ENCODE measurements at places on chromosomes 1 and 21. TPM values are rescaled to one million over a fixed set of nuclear protein-coding genes. Genes with fewer than 3 reads are reported as not detected.
A peak's percentile ranks its signal among the peaks of the same experiment; 100 is the strongest.

LIN9 gene
- 6.8 TPM for total RNA-seq

RGSL1 gene
- not detected for total RNA-seq

ADAMTS4 gene
- not detected for total RNA-seq

FMN2 gene
- 35.4 TPM for total RNA-seq

EXO5 gene
- total RNA-seq = 1.5 TPM

XKR8 gene
- not detected for total RNA-seq

GRCh38 chr1:214021321-214021720 lies 33.5 kb downstream of the PROX1 start:
- no peak for DNase-seq

DNA sequence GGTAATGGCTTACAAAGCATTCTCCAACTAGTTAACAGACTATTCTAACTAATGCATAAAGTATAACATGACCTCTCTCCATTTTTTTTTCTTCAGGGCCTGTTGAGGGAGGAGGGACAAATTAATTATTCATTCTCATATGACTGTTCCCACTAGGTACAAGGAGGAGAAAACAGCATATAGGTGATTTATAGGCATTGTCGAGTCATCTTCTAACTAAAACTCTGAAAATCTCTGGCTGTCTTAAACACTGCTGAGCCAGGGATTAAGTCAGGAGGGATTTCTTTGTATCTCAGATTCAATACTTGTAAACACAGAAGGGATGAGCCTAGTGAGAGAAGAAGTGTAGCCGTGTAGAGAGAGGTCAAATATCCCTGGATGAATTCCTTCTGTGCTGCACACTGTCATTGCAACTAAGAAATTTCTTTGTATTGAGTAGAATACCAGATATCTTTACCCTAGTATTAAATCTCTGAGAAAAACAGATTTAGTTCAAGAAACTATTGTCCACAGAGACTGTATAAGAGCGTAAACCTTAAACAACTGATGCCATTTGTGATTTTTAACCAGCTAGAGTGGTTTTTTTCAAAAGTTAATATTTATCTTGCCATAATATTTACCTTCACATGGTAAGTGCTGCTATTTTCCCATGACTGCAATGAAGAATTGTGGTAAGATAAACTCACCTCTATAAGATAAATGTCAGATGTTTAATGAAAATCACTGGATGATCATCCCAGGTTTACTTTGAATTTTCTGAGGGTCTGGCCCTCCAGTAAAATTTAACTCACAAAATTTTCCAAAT lies 465.3 kb downstream of the RWDD3 start:
- DNase-seq = no peak

DNA sequence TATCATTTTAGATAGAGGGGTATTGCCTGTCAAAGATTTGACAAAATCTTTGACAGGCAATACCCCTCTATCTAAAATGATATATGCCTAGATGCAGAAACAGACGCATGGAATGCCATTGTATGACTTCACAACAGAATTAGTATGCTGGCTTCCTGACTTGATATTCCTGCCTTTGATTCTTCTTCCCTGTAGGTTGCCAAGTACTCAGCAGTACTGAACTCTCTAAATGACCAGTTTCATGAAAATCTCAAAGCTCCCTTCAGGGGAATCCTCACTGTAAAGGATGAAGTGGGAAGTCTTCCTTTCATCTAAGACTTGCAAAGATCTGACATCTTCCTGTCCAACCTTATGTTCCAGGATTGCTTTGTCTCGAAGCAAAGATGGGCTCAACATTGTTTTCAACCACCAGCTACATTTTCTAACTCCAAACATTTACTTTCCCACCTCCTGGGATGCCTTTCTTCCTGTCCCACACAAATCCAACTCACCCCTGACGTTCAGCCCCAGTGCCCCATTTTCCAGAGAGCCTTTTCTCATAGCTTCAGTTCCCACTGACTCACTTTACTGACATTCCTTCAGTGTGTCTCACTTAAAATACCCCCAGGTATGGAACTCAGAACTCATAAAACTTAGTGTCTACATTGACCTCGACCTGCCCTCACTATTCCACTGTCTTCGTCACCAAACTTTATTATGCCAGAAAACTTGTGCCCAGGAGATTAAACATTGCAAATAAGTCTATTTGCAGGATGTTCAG lies 67.3 kb upstream of the KCNJ6 start:
- no peak for DNase-seq

DNA sequence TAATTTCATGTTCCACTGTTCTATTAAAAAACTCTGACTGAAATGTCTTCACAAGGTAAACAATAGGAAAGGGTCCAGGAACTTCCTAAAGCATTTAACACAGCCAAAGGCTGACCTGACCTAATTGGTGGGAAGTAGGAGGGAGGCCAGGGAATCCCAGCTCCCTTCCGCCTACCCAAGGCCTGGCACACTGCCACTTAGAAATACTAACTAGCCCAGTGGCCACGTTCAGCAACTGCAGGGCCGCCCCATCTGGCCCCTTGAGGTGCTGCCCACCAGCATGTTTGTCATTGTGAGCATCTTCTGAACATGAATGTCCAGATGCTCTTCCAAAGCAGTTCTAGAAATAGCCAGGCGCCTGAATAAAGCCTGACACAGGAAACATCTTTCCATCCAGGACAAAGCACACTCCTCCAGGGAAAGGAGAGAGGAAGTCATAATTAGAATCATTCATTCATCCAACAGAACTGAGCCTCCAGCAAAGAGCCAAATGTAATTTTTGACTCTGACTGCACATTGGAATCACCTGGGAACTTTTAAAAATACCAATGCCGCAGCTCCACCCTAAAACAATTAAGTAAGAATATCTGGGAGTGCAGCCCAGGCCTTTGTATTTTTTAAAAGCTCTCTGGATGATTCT lies 44.6 kb upstream of the BCL9 start:
- DNase-seq = peak; percentile 74

- DNase-seq = no peak
These were observed 70.3 kb upstream of the TINAGL1 start for GRCh38 chr1:31505911-31506497.

DNA sequence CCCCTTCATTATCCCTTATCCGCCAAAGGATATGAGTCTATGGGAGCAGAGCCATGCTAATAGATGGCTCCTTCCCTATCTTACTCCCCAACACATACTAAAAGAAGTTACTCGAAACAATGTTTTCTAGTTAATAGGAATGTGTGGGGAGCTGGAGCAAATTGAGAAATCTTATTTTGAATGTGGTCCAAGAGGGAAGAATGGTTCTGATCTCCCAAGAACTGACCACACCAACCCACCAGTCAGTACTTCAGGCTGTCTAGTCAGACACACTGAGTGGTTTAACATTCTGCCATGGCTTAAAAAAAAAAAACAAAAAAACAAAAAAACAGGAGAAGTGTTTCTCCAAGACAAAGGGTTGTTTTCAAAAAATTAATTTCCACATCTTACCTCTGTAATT lies 31.5 kb upstream of the DNASE2B start:
- no peak for DNase-seq

DNA sequence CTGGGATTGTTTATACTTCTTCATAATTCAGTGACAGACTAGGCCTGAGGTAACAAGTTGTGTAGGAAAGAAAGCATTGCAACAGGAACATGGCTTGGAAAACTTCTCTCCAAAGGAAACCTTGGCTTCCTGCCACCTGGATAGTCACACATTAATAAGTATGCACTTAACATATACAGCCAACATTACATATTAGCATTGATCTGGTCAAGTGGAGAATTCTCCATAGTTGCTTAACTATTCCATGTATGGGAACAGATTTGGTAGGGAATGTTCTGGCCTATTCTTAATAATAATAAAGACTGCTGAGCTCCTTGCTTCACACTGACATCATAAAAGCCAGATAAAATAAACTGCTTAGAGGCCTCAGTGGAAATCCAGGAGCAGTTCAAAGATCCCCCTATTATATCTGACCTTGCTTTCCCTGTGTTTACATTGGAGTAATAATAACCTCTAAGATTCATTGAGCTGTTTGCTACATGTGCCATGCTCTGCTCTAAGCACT lies 27.2 kb upstream of the NFIA start:
- no peak for DNase-seq

GRCh38 chr1:203405703-203406438 lies 54.9 kb upstream of the FMOD start:
- DNase-seq = no peak

- DNase-seq = no peak
These were observed 2.5 kb downstream of the EIF4G3 start for GRCh38 chr1:21174230-21174629.

DNA sequence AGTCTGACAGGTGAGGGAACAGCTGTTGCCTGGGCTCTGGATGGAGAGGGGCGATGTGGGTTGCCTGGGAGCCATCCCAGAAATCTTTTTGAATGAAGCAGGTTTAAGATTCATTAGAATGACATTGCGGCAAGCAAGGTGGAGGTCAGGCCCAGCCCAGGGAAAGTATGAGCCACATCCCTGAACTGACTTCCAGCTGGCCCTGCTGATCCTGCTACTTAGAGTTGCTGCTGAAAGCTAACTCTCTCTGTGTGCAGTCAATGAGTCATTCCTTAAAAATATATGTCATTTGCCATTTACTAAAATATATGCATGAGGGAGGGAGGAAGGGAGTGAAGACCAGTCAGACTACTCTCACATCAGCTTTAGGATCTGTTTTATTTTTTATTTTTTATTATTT lies 54.3 kb upstream of the RAB3GAP2 start:
- DNase-seq = no peak
